ENCODE measurements at places on chromosomes 1 and 21. TPM values are rescaled to one million over a fixed set of nuclear protein-coding genes. Genes with fewer than 3 reads are reported as not detected.

- no peak for DNase-seq
Observed at GRCh38 chr1:206792939-206793607, 20.8 kb upstream of the IL10 start.

DNA sequence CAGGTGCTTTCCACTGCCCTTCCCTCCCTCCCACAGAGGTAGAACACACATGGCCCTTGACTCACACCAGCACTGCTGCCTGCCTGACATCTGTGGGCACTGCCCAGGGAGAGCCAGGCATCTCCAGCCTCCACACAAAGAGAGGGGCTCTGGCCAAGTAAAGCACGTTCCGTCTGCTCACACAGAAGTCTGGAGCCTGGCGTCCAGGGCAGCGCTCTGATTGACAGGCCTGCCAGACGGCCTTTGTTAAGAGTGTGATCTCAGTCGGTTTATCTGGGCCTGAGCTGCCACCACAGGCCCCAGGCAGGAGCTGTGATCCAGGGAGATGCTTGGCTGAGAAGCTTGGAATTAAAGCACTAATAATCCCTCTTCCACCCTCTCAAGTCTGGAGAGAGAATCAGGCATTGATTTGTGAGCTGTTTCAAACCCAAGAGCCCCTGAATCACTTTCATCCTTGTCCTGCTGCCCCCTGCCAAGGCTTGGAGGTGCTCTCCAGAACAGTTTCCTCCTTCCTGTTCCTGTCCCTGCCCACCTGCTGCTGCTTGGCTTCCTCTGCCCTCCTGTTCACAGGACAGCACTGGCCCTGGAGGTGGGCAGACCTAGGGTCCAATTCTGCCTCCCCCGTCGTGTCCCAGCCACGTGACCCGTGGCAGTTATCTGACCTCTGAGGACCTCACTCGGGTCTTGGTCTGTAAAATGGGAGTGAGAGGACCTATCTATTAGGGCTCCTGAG, 3.7 kb downstream of the DMRTB1 start:
- DNase-seq = no peak

PRKAA2 gene
- total RNA-seq = 1.5 TPM

DNA sequence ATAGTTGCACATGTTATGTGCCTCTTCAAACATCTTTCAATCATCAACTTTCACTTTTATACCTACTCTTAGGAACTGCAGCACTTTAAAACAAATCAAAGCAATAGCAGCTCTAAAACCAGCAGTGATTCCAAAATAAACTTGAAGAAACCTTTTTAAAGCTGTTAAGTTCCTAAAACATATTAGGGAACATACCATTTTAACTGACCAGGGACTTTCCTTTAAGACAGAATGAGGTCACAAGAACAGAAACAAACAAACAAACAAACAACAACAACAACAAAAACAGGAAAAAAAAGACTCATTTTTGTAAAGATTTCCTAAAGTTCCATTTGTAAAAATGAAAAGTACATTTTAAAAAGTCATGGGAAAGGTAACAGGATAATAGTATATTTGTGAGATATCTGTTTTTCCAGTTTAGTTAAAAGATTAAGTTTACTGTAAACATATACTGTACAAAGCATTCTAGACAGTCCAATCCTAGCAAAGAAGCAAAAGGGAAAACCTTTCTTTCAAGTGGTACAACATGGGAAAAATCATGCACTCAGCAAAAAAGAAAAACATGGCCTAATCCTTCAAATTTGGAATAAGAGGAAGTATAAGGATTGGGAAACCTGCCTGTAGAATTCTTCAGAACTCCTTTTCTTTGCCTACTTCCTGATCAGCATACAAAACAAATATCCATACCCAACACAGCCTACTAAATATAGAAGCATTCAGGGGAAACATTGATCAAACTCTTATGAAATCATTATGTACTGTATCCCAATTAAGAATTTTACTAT, 45.5 kb downstream of the EPS15 start:
- DNase-seq = no peak

DNA sequence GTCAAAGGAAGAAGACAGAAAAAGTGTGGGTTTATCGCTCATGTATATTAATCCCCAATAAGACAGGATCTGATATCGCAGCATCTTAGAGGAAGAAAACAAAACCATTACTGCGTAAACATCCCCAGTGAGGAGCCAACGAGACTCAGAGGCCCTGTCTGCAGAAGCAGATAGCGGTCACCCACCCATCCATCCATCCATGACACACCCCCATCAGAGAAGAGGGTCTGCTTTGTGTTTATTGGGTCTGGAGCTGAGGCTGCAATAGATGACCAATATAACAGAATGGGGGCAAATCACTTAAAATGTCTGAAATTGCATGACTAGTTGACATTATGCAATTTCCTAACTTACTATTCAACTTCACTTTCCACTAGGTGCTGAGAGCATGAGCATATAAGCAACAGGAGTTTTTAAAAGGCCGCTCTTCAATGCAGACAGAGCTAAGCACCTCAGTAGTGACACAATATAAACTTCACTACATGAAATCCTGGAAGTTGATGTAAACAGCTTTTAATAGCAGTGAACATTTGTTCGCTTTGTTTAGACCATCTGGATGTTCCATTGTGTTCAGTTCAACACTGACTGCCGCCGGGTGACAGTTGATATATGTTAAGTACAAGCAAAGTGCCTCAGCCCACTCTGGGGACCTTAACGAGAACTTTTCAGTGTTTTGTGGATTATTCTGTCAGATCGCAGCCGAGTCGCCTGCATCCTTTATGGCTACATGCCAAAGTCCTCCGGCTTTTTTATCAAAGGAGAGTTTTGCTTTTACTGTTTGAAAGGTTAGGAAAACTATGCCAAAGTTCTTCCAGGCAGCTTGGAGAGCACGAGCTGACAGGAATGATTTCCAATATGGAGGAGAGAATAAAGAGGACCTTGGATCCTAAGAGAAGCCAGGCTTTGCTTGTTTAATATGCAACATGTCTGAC, 167.5 kb downstream of the ZNF281 start:
- DNase-seq = peak; percentile 47

DNA sequence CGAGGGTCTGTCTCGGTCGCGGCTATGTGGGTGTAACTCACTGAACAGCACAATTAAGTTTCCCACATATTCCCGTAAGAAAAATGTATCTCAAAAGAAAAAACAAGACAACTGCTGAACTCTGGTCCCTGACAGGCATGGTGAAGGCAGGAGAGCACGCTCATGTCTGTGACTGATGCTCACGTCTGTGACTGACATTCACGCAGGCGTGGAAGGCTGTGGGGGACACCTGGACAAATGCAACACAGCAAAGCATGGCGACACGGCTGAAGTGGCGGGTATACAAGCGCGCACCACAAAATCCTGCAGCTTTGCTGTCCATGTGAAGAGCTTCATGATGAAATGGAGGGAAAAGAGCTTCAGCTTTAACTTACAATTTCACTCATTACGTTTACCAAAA, 6.0 kb downstream of the PTTG1IP start:
- DNase-seq = no peak

TPTE gene
- total RNA-seq = not detected

CELA2A gene
- total RNA-seq = not detected

GRCh38 chr21:45010860-45011259, 63.5 kb upstream of the ADARB1 start:
- DNase-seq = no peak

DNA sequence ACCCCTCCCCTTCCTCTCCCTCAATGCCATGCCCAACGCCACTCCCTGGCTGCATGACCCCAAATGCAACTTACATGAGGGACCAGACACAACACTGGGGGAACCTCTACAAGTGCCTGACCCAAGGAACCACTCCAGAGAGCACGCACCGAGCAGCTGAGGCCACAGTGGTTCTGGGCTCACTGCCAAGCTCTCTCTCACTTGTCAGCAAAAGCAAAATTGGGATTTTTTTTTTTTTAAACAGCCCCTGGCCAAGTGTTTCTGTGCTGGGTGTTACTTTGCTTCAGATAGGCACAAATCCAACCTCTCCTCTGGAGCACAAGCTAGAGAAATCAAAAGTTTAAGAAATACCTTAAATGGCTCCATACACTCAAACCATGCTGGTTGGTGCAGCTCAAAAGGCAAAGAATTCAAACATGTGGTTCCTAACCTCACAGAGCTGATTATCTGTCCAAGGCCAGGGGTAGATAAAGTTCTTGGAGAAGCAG, 363.0 kb downstream of the SETD4 start:
- peak; percentile 65 for DNase-seq

- DNase-seq = no peak
Observed at GRCh38 chr1:116359060-116359830, 13.8 kb upstream of the ATP1A1 start.

DNA sequence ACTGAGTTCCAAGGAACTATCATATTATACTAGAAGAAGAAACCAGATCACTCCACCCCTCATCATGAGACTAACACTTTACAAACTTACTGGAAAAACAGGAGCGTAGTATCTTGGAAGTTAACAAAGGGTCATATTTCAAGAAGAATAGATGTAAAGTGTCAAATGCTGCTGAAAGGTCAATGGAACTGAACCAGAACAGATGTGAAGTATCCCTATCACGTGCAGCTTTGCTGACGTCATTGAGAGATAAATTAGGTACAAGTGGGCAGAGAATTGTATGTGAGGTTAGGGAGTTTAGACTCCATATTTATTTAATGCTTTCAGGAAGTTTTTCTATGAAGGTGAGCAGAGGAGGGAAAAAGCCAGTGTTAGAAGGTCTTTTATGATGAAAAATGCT, 483.0 kb downstream of the NCAM2 start:
- DNase-seq = no peak

DNA sequence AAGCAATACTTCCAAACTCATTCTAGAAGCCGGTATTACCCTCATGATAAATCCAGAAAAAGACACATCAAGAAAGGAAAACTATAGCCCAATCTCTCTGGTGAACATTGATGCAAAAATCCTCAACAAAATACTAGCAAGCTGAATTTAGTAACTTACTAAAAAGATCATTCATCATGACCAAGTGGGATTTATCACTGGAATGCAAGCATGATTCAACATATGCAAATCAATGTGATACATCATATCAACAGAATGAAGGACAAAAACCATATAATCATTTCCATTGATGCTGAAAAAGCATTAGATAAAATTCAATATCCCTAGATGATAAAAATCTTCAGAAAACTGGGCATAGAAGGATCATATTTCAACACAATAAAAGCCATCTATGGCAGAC, 402.9 kb downstream of the TGFB2 start:
- no peak for DNase-seq

DNA sequence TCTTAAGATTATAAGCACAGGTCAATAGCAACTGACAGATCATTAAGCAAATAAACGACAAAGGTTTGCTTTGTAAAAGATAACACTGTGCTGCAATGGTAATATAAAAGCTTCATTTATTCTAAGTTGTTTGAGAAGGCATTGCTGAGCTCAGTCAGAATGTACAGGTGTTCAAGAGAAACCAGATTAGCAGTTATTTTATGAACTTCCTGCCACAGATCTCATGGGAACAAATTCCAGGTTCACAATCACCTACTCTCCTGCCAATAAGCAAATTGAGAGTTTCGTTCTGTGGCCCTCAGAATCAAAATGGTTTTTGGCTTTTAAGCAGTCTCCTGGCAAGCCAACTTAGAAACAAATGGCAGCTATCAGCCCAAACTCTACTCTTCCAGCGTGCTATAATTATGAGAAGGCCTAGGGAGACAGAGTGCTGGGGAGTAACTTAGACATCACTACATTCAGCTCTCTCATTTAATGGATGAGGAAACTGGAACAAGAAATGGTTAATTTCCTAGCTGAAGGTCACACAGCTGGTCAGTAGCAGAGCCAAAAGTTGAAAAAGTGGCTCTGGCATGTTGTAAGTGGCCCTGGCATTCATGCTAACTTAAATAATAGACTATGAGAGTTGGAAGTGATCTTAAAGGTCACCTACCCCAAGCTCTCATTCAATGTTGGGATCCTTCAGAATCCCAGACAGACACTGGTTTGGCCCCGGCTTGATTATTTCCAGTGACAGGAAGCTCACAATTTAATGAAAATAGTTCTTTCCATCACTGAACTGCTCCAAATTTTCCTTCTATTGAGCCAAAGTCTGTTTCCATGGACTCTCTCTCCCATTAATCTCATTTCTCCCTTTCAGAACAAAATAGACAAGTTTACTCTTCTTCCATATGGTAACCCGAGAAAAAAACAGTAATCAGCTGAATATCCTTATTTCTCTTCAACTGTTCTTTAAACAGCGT, 82.6 kb upstream of the EDEM3 start:
- DNase-seq = no peak

DNA sequence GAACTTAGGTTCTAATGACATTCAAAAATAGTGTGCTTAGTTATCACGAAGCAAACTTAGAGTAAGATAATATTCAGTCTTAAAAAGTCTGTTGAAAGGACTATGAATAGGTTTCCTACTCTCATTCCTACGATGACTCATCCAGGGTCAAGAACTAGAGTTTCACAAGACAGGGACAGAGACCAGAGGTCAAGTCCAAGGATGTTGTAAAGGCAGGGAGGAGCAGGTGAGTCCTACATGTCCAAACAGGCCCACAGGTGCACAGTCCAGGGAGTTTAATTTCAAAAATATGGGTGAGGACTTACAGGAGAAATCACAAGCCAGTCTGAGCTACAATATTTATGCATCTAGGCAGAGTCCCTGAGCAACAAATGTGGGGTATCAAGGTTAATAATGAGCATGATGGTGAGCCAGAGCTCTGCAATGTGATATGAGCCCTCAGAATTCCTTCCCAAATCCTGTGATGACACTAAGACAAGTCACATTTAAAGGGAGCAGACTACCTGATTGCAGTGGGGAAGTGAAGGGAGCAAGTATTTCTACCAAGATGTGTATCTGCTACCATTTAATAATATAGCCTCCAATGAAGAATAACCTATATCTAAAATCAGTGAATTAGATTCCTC, 100.0 kb upstream of the NRIP1 start:
- no peak for DNase-seq

TRIM67 gene
- not detected for total RNA-seq

OVAAL gene
- not detected for total RNA-seq

CLCA4 gene
- not detected for total RNA-seq

SMG5 gene
- 69.1 TPM for total RNA-seq

SETD4 gene
- 16.6 TPM for total RNA-seq

DNA sequence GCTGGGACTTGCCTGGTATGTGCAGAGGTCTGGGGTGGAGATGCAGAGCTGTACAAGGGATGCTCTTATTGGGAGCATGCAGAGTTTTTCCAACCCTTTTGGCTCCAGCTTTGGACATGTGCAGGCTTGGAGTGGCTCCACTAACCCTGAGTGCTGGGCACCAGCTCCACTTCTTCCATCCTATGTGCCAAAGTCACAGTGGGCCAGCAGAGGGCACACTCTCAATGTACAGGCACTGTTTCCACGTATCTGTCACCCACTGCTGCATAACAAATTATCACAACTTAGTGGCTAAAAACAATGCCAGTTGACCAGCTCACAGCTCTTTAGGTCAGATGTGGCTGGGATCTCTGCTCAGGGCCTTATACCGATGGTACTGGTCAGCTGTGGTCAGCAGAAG, 631.8 kb downstream of the AJAP1 start:
- DNase-seq = no peak

GRCh38 chr1:59541161-59541560, 244.3 kb downstream of the FGGY start:
- no peak for DNase-seq

DNA sequence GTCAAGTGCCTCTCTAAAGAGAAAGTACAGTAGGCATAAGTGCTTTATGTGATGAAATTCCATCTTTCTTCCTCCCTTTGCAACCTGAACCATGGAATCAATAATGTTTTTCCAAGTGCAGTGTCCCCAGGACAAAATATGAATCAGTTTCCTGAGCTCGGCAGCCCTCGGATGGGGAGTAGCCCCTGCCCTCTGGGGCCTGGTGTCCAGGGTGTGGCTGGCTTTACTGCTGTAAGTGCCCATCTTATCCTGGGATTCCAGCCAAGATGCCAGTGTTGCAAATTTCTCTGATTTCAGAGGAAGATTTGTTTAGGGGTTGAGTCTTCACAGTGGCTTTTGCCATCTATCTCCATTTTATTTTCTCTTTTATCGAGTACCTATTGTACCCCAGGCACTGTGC, 40.5 kb upstream of the SRP9 start:
- DNase-seq = no peak

RGSL1 gene
- 0.39 TPM for total RNA-seq

Measured in left lung (tissue), 14 donors.